NCI-H1092 (cell line): ENCODE measurements at places on chromosomes 5 and 9.

DNA sequence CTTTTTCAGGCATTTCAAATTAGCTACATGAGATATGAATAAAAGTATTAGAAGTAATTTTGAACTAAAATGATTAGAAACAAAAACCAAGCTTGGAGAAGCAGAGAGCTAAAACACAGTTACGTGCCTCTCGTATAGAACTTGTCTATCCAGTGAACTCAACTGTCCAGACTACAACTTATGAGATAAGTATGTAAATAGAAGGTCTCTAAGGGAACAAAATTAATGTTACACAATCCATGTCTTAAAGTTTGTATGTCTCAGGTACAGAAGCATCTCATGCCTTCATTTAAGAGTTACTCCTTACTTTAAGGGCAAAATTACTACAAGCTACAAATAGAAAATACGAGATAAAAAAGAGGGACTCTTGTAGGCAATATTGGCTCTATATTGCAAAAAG is 316.8 kb downstream of the CETN3 start:
- DNase-seq = no peak

DNA sequence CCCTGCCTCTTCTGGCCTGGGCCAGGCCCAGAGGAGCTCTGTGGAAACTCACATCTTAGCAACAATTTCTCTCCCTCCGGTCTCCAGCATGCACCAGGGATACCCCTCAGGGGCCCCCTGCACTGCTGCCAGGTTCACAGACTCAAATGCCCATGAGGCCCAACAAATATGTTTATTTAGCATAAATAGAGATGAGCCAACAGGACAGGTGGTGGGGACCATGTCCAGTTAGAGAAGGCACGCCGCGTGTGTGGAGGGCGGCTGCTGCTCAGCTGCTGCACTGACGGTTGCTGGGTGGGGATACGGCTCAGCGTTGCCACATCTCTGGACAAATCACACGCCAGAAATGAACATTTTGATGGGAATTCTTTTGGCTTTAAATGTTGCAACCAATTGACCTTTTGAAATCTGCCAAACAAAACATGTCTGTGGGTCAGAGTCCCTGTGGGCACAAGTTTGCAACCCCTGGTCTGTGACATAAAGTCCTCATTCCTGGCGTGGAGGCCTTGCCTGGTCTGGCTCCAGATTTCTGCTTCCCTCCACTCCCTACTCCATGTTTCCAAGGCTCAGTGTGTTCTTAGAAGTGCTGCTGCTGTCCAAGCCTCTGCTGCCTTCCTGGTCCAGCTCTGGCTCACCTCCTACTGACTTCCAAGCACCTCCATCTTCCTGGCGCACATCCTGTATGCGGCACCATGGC is 88.9 kb downstream of the AMBP start:
- peak; percentile 44 for DNase-seq

- DNase-seq = no peak
Measured at GRCh38 chr5:108763222-108763916, 15.7 kb downstream of the FER start.

DNA sequence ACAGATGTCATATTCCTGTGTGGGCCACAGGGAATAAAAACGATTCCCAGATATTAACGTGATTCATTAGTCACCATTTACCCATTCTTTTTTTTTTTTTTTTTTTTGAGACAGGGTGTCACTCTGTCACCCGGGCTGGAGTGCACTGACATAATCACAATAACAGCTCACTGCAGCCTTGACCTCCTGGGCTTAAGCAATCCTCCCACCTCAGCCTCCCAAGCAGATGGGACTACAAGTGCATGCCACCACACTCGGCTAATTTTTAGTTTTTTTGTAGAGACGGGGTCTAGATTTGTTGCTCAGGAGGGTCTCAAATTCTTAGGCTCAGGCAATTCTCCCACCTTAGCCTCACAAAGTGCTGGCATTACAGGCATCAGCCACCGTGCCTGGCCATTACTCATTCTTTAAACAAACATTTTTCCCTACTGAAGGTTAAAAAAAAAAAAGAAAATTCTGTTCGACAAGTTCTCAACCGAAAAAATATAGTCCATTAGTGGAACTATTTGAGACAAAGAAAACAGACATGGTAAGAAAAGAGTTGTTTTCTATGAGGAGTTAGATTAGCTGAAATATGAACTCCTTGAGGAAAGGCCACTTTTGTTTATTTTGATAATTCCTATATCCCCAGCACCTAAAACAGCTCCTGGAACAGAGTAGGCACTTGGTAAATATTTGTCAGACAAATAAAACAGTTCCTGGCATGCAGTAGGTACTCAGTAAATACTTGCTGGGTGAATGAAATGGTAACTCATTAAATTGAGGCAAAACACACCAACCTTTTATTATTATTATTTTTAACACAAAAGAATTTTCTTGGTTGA is 32.1 kb upstream of the PDCL start:
- DNase-seq = no peak

- no peak for DNase-seq
Measured at GRCh38 chr5:149804478-149805450, 74.7 kb downstream of the PPARGC1B start.
